Kasumi-1 (cell line): ENCODE measurements at places on chromosomes 1 and 21.
A peak's percentile ranks its signal among the peaks of the same experiment; 100 is the strongest.

DNA sequence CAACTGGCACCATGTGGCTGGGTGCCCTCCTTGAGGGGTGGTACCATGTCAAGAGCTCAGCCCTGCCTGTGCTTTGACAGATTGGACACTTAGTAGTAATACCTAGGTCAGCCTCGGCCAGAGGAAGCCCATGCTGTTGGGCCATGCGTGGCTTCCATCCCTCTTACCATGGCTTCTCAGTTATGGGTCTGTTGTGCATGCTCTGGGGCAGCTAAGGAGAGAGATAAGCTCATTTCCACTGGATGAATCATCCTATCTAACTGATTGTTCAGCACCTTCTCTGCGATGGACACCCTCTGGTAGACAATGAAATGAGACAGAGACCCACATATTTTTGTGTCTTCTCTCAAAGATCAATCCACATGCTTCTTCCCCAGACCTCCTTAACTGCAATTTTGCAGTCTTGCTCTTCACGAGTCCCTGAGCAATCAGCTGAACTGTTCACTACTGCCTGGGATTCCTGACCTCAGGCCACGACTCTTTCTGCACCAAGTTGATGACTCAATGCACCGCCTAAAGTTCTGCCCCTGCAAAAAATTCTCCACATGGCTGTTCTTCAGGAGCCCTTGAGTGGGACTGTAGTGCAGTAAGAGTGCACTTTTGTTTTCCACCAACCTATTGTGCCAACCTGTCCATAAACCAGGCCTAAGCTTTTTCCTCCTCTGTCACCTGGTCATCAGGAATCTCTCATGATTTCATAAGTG, 6.9 kb upstream of the TRIM62 start:
- DNase-seq: no peak

DNA sequence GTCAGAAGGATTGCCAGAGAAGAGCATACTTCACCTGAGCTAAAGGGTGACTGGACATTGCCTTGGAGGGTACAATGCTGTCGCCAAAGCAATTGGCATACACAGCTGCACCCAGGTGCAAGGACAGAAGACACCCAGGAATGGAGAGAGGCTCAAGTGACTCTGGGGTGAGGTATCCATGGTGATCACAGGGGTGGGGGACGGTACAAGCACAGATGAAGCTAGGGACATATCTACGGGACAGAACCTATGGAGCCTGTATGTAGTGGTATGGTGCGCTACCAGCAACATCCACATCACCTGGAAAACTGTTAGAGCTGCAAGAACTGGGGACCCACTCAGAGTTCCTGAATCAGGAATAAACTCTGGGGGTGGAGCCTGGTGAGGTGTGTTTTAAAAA, 286.1 kb downstream of the PCP4 start:
- no peak for DNase-seq

DNA sequence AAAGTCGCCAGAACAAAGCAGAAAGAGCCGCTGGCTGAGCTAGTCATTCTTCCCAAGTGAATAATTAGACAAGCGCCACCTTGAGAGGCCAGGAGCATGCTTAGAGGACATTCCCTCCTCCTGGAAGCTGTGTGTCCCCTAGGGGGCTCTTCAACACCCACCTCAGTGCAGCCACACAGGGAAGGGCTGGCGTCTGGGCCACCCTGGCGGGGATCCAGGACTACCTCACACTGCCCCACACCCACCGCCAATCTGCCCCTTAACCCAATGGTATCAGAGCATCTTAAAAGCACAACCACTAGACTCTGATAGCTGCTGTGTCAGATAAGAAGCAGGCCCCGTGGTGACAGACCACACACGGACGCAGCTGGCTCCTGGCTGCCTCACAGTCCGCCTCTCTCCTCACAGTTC, 24.9 kb downstream of the SETD4 start:
- no peak for DNase-seq

DNA sequence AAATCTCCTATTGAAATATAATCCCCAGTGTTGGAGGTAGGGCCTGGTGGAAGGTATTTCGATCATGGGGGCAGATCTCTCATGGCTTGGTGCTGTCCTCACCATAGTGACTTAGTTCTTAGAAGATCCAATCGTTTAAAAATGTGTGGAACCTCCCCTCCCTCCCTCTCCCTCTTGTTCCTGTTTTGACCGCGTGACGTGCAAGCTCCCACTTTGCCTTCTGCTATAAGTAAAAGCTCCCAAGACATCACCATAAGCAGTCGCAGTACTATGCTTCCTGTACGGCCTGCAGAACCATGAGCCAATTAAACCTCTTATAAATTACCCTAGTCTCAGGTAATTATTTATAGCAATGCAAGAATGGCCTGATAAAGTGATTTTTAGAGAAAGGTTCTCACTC, 10.9 kb upstream of the RGS2 start:
- no peak for DNase-seq

- DNase-seq: no peak
These were observed 1.5 kb upstream of the GABPB2 start for GRCh38 chr1:151069103-151069486.

DNA sequence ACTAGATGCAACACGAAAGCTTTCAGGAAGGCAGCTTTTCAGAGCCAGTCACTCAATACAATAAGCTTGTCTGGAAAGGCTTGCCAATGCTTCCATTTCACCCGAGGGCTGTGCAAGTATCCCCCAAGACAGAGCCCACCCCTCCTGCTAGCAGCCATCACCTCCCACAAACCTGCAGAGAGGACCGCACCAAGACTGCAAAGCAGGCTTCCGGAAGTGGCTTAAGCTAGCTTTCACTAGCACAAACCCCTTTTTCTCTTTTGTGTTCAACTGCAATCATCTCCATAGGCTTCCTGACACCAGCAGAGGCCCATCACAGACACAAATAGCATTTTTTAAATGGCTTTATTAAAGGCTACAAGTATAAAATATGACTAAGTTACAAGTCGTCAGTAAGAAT, 31.5 kb downstream of the C1orf198 start:
- no peak for DNase-seq

DNA sequence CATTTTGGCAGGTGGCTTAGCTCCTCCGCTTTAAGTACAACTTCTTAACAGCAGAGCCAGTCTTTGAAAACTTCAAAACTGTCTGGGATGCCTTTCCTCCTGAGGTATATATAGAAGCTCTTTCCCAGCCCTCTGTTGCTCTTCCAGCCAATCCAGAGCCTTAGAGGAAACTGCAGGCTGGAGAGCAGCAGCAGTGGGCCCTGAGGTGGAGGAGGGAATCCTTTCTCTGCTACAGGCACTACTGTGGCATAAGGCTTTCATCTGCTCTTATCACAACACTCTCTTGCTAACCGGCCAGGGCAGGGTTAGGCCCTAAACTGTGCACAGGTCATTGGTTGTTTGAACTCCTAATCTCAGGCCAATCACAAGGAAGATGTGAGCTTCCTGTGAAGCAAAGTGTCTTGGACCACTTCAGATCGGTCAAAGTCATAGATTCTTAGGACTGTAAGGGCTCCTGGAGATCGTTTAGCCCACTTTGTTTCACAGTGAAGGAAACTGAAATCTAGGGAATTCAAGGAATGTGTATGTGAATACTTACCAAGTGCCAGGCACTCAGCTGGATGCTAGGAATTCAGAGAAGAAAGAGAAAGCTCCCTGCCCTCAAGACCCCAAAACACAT, at the start of gene RGS5:
RGS5 (minus strand) TSS at position 84 of the 619 bp plus-strand sequence; CDS start at position 3, 81 bp downstream.
- no peak for DNase-seq

DNA sequence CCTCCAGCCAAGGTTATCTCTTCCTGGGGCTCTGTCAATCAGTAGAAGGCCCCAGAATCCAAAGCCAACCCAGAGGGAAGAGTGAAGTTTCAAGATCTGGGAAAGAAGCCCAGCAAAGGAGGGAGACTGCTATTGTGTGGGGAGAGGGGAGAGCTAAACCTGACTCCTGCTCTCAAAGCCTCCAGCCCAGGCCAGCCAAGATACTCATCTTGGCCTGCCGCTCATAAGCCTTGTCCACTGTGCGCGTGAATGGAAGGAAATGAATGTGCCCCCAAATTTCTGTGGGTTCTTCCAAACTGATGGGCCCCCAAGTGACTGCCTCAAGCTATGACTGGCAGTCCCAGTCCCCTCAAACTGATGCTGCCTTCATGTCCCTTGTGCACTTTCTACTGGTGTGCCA, 2.0 kb downstream of the PLXNA2 start:
- DNase-seq: no peak

DNA sequence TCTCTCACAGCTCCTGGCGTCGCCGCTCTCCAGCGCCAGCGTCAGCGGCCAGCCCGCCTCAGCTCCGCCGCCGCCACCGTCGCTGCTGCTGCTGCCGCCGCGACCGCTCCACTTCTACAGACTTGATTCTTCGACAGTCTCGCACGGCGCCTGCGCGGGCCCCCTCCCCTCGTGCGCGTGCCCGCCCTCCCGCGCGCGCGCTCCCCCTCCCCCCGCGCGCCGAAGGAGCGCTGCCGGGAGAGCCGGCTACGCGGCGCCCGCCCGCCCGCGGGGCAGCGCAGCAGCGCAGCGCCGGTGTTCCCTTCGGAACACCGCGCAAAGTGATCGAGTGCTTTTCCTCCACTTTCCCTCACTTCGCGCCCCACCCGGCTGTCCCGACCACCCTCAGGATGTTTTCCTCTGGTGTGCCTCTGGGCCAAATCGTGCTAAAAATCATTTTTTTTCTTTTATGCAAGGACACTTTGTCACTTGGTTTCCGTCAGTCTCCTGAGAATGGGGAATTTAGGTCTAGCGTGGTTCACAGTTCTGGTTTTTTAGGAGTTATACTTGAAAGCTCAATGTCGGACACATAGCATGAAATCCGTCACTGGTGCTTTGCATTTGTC, at the start of gene IRF2BP2:
IRF2BP2 (minus strand) TSS at position 118 of the 605 bp plus-strand sequence. CDS start 684 bp downstream, outside the sequence.
- peak; percentile 80 for DNase-seq

DNA sequence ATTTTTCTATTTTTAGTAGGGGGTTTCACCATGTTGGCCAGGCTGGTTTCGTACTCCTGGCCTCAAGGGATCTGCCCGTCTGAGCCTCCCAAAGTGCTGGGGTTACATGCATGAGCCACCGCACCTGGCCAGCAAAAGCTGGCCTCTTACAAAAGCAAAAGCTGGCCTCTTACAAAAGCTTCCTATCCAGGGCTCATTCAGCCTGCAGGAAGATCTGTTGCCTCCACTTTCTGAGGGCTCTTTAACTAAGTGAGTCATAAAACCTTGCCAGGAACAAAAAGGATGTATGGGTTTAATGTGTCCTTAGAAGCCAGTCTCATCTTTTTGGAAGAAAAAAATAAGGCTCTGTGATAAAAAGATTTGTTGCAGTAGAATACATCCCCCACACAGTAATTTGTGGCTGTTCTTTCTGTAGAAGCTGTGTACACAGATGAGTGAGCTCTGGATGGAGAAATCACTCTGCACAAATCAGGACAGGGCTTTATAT, 15.0 kb downstream of the HTR1D start:
- no peak for DNase-seq

GRCh38 chr1:207871117-207871649, 39.7 kb downstream of the CD34 start:
- DNase-seq: no peak

DNA sequence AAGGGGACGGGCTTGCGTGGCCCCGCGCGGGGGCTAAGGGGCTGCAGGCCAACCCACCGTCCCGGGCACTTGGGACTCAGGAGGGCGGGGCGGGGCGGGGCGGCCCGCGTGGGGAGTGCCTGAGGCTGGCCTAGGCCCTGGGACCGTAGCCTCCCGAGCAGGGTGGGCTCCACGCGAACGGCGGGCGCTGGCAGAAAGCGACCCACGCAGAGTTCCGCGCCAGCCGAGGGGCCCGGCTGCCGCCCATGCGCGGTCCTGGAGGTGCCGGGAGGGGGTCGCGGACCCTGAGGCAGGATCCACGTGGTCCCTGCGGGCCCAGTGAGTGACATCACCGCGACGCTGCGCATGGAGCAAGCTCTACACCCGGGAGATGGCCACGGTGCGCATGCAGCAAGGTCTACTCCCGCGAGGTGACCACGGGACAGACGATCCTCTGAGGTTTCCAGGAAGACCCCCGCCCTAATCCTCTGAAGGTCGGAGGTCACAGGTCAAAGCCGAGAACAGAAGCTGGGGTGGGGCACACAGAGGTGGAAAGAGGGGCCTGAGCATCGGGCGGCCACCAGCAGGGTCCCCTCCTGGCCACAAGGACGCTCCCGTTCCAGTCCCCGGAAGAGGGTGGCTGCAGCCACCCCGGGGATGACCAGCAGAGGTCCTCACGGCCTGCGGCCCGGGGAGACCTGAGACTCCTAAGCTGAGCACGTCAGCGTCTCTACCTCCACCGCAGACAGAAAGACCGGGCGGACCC, 13.5 kb upstream of the SLC19A1 start:
- peak; percentile 18 for DNase-seq
